ENCODE measurements at places on chromosomes 7 and 10.

DNA sequence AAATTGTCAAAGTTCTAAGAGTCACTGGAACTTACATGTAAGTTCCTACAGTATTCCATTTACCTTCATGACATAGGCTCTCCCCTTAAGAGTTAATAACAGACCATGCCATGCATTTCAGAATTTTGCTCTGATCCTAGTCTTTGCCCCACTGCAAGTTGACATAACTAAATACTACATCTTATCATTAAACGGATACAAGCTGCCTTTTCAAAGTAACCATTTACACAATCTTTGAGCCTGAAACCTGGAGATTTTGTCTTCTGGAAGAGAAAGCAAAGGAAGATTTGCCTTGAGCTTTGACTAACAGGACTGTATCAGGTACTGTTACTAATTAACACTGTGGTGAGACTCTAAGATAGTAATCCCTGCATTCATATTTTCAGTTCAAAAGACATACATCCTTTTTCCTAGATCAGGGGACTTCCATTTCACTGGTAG, 9.3 kb upstream of the AKR1D1 start:
- DNase-seq = no peak

DNA sequence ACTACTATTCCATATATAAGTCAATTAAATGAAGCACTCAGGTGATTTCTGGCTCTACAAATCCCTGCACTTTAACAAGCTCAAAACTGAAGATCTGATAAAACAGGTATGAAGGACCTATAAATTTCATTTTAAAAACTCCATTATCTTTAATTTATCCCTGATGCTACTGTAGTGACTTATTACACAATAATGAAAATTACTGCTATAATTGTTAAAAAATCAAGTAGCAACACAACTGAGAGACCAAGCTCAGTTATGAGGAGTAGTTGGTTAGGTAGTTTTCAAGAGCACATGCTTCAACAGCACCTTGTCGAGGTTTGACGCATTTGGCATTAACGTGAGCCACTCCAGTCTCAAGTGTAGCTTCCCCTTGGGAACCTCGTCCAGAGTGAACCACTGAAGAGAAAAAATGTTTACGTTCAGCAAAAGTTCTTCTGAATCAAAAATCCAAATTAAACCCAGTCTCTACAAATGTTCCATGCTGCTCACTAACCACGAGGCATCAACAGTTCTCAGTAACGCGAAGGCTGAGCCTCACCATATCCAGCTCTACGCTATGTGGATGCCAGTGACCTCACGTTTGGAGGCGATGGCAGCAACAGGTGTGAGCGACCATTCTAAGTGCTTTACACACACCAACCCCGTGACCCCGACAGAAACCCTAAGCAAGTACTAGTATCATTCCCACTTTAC, 55.3 kb upstream of the NCAPG2 start:
- no peak for DNase-seq

DNA sequence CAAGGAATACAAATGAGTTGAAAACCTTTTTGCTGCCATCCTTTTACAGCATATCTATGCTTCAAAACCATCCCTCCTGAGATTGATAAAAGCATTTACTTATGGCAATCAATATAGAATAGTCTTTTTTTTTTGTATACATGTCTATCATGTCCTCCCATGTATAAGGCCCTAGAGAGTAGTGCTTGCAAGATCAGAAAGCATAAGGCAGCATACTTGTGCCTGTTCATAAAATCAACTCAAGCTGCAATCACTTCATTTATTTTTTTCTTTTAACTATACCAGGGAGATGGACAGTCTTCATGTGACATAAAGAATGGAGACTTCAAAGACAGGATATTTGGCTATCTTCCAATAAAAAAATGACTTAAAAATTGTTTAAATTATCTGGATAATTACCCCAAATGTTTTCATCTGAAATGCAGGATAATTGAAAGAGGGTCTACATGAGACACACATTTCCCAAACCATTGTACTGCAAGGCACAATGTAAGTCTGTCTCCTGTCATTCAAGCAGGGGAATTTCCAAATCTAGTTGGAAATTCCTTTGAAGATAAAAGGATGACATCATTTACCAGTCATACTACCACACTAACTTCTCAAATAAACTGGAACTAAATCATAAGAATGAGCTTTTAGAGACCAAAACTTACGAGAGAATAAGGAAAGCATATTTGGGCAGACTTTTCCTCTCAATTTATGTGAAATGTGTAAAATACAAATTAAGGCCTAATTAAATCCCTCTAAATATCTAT, 22.5 kb downstream of the LRRN3 start:
- peak; percentile 62 for DNase-seq

- DNase-seq = peak; percentile 16
Observed at GRCh38 chr10:58587676-58588075, 75.0 kb downstream of the BICC1 start.

DNA sequence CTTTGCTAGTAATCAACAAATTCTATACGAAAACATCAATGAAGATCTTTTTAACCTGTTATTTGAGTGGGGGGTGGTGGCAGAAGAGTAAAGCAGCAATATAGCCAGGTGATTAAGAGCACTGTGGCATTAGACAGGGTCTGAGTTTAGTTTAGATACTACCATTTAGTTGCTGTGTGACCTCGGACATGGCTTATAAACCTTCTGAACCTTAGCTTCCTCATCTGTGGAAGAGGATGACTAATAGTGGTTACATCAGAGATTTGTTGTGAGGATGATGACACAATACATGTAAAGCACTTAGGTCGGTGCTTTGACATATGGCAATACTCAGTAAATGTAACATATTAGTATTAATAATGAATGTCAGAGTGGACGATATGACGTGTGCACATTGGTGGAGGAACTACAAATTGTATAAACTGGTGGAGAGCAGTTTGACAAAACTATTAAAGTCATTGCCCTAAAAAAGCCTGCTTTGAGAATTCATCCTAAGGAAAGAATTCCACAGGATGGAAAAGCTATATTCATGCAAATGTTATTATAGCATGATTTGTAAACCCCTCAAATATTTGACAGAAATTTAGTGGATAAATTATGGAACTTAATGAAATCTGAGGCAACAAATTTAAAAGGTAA, 24.3 kb downstream of the SPAG6 start:
- peak; percentile 19 for DNase-seq

- no peak for DNase-seq
Observed at GRCh38 chr10:5595591-5595990, 70.8 kb downstream of the ASB13 start.

GRCh38 chr7:82677493-82677892, 233.9 kb upstream of the CACNA2D1 start:
- no peak for DNase-seq

GRCh38 chr7:128361411-128362379, at the start of gene PRRT4:
Gene PRRT4, minus strand, starts transcription at chr7:128361690.
- DNase-seq = no peak

GRCh38 chr10:7583626-7584025, 83.1 kb downstream of the ITIH5 start:
- DNase-seq = no peak

- no peak for DNase-seq
Observed at GRCh38 chr7:40587419-40587818, 452.6 kb downstream of the SUGCT start.

- peak; percentile 72 for DNase-seq
Observed at GRCh38 chr10:62924344-62924748, 108.2 kb upstream of the EGR2 start.

- no peak for DNase-seq
Observed at GRCh38 chr7:14954035-14954434, 51.5 kb upstream of the DGKB start.

- no peak for DNase-seq
Observed at GRCh38 chr10:58994226-58995057, 182.0 kb upstream of the PHYHIPL start.
